Urinary bladder (tissue), 4 donors: ENCODE measurements at places on chromosomes 1 and 21. TPM values are rescaled to one million over a fixed set of nuclear protein-coding genes. Genes with fewer than 3 reads are reported as not detected.

The FCMR gene
- polyA plus RNA-seq, result 6.1 TPM

The MINDY1 gene
- 19.6 TPM for polyA plus RNA-seq

The KRTAP19-3 gene
- polyA plus RNA-seq, result not detected

The CD5L gene
- polyA plus RNA-seq, result 0.08 TPM

The LDLRAD1 gene
- polyA plus RNA-seq, result not detected

The BSND gene
- polyA plus RNA-seq, result not detected

The OR2M7 gene
- polyA plus RNA-seq, result not detected

The SVBP gene
- 35.5 TPM for polyA plus RNA-seq

The FLG2 gene
- polyA plus RNA-seq, result not detected

The VTCN1 gene
- polyA plus RNA-seq, result 0.70 TPM

The CELA3B gene
- polyA plus RNA-seq, result 0.49 TPM

The PLA2G2D gene
- not detected for polyA plus RNA-seq

The OLFML2B gene
- 11.9 TPM for polyA plus RNA-seq
